GM20000 (cell line): ENCODE measurements at places on chromosomes 5 and 9.

GRCh38 chr5:67029481-67029880, 167.1 kb downstream of the CD180 start:
- no peak for DNase-seq

GRCh38 chr5:146952168-146952567, 73.6 kb upstream of the PPP2R2B start:
- DNase-seq: no peak

DNA sequence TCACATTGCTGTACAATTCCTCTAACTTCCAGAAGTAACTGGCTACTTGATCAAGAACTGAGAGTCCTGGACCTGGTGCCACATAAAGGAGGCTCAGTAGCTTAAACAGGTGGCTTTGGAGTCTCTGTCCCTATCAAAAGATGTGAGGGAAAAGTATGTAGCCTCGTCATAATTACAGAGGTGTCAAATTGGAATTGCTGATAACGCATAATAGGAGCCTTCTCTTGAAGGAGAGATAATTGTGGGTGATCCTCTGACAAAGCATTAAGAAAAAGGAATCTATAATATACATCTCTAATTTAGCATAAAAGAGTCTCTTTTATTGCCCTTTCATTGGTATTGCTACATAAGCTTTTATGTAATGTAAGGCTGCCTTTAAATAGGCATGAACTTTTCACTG, 1246.4 kb upstream of the CDH9 start:
- no peak for DNase-seq

DNA sequence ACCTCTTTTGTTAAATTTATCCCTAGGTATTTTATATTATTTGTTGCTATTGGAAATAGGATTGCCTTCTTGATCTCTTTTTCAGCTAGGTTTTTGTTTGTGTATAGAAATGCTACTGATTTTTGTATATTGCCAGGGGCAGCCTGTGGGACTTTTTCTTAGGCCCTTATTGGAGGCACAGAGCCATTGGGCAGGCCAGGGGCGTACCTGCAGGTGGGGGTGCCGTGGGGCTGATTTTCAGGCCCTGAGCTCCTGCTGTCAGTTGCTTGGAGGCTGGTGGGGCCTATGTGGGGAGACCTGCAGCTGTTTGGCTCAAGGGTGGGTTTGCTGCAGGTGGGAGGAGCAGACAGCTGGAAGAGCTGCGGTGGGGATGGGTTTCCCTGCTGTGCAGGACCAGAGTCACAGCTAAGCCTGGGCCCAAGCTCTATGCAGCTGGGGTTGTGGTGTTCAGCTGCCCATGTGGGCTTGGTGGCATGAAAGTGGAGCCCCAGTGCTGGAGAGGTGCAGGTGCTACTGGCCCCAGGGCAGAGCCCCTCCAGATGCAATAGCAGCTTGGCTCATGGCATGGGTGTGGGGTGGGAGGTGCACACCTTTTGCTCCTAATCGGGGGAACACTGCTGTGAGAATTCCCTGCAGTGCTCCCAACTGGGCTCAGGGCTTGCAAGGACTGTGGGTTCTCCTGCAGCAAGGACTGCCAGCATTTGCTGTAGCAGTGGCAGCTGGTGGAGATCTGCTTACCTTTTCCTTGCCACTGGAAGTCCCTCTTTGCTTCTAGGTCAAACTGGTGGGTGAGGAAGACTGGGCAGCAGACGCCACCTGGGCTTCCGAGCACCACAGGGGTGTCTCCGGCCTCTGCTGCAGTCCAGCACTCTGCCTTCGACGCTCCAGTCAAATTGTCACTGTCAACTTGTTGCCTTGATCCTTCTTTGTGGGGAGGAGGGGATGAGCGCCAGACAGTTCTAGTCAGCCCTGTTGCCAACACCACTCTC, 7.6 kb upstream of the CLPTM1L start:
- DNase-seq: no peak

DNA sequence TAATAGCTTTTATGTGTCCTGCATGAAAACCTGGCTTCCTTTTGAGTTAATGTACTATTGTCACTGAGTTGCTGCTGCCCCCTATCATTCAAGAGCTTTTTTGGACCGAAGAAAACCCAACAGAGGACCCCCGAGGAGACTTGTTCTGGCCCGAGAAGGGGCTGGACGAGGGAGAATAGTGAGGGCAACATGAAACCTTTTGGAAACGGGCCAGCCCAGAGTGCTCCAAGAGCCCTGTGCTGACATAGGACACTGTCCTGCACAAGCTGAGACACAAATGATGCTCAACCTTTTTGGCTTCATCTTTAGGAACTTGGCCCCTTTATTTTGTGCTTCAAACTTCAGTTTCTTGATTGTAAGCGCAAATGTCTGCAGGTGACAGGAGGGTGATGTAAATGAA, 4.0 kb upstream of the GADD45G start:
- no peak for DNase-seq

- no peak for DNase-seq
Observed at GRCh38 chr9:134602547-134603362, 38.8 kb upstream of the COL5A1 start.

GRCh38 chr5:175728885-175729828, 71.3 kb downstream of the HRH2 start:
- DNase-seq: no peak

DNA sequence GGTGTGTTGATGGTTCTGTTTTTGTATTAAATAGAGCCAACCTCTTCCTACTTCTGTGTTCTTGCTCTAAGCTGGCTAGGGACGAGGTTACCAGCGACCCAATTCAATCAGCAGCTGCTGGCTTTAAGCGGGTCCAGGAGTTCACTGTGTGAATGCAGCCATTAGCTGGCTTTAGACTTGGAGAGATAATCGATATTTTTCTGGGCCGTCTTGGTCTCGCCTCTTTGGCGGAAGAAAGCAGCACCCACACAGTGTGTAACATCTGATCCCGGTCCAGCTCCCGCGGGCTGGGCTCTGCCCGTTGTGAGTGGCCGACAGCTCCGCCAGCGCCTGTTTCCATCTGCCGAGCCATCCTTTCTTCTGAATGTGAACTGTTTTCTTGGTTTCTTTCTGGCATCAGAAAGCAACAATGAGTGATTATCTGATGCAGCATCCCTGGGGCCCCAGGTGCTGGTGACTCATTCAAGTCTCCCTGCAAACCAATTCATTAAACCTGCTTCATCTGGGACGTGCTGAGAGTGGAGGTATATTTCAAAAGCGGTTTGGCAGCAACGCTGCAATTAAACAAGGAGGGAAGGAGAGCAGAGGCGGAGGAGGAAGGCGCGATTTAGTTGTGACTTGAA, 90.8 kb upstream of the IRX4 start:
- DNase-seq: no peak

- DNase-seq: no peak
Observed at GRCh38 chr9:72427801-72428200, 62.8 kb upstream of the ZFAND5 start.

GRCh38 chr9:551986-552929, 289.2 kb upstream of the DMRT1 start:
- no peak for DNase-seq

DNA sequence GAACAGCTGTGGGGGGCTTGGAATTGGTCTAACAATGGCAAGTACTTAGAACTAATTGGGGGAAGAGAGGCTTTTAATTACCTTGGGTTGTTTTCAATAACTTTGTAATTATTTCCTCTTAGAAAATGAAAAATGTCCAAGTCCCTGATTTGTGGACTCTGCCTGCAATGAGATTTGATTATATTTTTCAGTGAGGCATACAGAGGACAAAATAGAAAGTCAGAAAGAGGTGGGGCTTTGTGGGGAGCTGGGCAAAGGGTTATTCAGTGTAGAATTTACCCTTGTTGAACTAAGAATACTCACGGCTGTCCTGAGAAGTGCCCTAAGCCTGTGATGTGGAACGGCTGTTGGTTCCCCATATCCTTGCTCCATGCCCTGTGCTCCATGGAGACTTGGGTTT, 153.0 kb downstream of the ICE1 start:
- no peak for DNase-seq

DNA sequence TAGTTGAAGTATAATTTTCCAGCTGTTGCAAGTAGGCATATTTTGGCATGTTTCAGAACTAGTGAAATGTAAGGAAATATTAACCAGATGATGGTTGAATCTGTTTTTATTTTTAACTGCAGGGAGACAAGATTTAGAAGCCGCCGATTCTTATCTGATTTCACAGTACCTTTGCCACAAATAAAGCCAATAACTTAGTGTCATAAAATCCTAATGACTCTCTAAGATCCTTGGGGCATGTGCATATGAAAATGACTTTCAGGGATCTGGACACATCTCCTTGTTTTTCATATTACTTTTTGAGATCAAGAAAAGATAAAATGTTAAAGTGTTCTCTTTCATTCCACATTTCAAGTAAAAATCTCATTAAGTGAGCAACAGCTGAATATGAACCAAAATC, 125.8 kb upstream of the CNTLN start:
- no peak for DNase-seq

DNA sequence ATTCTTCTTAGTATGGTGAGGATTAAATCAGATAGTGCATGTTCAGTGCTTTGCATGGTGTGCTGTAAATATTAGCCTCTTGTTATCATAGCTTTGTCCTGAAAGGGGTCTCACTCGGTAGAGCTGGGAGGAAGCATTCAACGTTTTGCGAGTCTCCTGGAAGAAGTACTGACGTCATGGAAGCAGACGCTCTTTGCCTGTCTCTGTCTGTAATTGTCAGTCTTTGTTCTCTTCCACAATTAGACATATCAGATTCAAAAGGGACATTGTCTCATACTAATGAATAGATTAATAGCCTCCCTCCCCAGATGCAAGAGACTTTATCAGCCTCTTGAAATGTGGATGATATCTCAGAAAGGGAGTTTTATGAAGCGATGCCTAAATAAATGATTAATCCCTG, 91.8 kb upstream of the CXCL14 start:
- DNase-seq: no peak

GRCh38 chr5:139726248-139726647, 69.4 kb upstream of the PSD2 start:
- no peak for DNase-seq

GRCh38 chr9:99561509-99561917, 260.2 kb upstream of the NR4A3 start:
- no peak for DNase-seq
